CD4-positive, alpha-beta memory T cell (primary cell): ENCODE measurements at places on chromosomes 11 and 22. TPM values are rescaled to one million over a fixed set of nuclear protein-coding genes. Genes with fewer than 3 reads are reported as not detected.
A peak's percentile ranks its signal among the peaks of the same experiment; 100 is the strongest.

- no peaks in the 10 kb centered on the region for H3K4me1 ChIP-seq
- no peak for DNase-seq
- no peak overlapping the region for H3K4me3 ChIP-seq
These were observed 984.0 kb downstream of the BRD1 start for GRCh38 chr22:48843640-48844039.

RCOR2 gene
- not detected for total RNA-seq

GRCh38 chr11:22795914-22796313, 33.7 kb downstream of the SVIP start:
- H3K36me3 ChIP-seq = no peaks in the 10 kb centered on the region
- H3K4me3 ChIP-seq = no peak overlapping the region
- no peaks in the 10 kb centered on the region for H3K4me1 ChIP-seq
- DNase-seq = no peak

GRCh38 chr11:40099426-40100161, 1359.9 kb downstream of the LRRC4C start:
- no peak overlapping the region for H3K27ac ChIP-seq
- no peak overlapping the region for H3K4me3 ChIP-seq
- H3K4me1 ChIP-seq = no peaks in the 10 kb centered on the region
- no peaks in the 10 kb centered on the region for H3K36me3 ChIP-seq
- no peak for DNase-seq
- no peaks in the 10 kb centered on the region for H3K27me3 ChIP-seq

DNA sequence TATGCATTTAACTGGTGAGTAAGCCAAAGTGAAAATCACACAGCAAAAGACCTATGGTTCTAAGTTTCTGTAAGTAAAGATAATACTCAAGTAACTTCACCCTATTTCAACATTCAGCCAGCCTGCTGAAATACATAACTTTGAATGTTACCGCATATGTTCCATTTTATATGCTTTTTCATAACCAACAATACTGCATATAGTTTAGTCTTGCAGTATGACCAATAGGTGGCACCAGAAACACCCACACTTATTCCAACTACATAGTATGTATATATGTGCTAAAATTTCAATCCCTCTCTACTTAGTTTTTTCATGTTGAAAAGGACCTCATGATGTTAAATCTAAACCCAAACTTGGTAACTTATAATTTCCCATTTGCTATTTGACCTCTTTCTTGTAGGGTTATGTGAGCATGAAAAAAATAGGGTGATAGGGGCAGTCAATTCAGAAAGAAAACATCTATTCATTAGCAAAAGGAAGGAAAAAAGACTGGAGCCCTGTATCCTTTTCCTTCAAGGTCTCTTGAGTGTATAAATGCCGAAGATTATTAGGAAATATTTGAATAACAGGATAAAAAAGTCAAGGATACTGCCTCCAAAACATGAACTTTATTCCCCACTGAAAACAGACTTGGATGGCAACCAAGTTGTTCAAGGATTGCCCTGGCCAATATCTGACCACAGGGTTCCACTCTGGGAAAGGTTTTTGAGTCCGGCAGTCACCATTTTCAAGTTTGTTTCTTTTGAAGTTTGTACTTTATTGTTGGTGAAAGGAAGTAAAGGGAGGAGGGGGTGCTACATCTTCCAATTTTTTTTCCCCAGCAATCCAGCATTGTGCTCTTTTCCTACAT, 23.8 kb upstream of the FZD4 start:
- no peak overlapping the region for H3K4me3 ChIP-seq
- H3K27me3 ChIP-seq = no peaks in the 10 kb centered on the region
- no peak overlapping the region for H3K27ac ChIP-seq
- H3K36me3 ChIP-seq = no peaks in the 10 kb centered on the region
- peak; percentile 24 for DNase-seq
- H3K4me1 ChIP-seq = no peaks in the 10 kb centered on the region

DNA sequence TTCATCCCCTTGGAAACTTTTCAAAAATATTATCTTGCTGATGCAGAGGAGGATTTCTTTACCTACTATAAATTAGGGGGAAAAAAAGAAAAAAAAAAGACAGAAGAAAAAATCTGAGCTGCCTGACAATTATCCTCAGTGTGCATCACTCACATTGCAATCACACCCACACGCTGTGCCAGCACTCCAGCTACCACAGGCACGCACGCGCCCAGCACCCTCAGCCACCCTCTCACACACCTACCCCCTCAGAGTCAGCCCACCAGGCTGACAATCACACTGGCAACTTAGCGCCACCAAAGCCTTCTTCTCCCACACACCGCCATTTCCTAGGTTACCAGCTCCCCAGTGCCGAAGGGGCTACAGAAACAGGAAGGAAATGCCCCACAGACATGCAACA, 236.1 kb downstream of the KCNA4 start:
- H3K27ac ChIP-seq = no peak overlapping the region
- no peaks in the 10 kb centered on the region for H3K36me3 ChIP-seq
- H3K4me3 ChIP-seq = no peak overlapping the region
- no peaks in the 10 kb centered on the region for H3K4me1 ChIP-seq
- no peaks in the 10 kb centered on the region for H3K27me3 ChIP-seq

DNA sequence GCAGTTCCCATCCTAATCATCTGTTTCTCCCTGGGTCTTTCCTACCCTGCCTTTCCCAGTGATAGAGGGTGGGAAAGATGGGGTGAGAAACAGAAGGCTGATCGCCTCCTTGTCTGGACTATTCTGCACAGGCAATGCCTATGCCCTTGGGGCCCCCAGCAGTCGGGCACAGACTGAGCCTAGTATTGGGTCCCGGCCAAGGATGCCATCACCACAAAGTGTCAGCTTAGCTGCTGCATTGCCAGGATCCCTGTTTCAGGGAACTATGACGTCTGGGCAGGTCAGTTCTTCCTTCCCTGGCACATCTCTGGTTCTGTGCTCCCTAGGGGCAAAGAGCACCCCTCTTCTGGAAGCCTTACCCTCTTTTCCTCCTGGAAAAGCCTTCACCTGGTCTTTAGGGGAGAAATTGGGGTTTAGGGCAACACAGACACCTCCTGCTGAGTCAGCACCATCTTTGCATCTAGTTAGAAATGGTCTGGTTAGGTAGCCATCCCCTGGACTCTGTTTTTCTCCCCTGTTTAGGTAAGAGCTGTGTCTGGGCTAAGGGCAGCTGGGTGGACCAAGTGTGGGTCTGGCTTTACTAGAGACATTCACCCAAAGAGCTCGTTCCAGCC, 2.1 kb downstream of the ADAMTS8 start:
- no peak overlapping the region for H3K4me3 ChIP-seq
- H3K36me3 ChIP-seq = no peaks in the 10 kb centered on the region
- DNase-seq = no peak
- H3K27ac ChIP-seq = no peak overlapping the region
- H3K4me1 ChIP-seq = no peaks in the 10 kb centered on the region
